ENCODE measurements at places on chromosomes 3 and 15. TPM values are rescaled to one million over a fixed set of nuclear protein-coding genes. Genes with fewer than 3 reads are reported as not detected.

BTBD1 gene
- polyA plus RNA-seq: 70.5 TPM

LMAN1L gene
- polyA plus RNA-seq: not detected

DNA sequence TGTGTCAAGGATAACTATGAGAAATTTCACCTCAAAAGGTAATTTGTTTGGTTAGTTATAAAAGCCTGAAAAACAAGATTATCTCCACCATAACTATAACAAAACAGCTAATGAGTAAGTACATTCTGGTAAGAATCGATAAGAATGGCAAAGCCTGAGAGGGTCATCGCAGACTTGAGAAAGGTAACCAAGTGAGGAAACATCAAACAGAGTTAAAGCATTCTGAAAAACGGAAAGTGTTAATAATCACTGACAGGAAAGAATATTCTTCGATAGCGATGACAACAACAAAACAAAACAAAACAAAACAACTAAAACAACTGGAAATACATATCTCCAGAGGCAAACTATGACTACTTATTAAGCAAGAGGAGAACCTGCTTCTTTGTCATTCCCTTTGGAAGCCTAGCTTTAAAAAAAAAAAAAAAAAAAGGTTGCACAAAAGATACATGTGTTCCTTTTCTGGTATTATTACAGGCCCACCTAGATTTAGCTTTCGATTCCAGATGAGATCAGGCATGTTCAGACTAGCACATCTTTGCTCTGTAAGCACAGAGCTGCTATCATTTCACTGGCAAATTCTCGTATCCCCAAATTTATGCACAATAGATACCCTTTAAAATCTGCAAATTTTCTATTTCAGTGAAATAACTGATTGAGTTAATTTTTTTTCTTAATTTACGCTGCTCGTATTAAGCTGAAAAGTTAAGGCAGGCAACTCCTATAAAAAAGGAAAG, 155.6 kb downstream of the TIGIT start:
- DNase-seq: no peak

- DNase-seq: no peak
Observed at GRCh38 chr15:80852676-80853075, 73.5 kb downstream of the CEMIP start.

- DNase-seq: peak; percentile 58
Observed at GRCh38 chr3:156233876-156234275, 113.5 kb downstream of the KCNAB1 start.

DNA sequence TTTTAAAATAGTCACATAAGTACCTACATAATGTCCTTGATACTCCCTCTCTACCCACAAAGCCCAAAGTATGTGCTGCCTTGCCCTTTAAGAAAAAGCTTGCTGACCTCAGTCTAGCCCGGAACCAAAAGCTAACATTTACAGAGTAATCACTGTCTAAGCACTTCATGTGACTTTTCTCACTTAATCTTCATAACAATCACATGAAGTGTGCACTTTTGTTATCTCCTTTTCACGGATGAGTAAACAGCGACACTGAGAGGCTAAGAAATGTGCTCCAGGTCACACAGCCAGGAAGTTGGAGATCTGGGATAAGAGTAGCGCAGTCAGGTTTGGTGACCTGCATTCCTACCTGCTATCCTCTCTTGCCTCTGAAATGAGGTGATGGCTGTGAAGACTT, 194.0 kb downstream of the ITPR1 start:
- no peak for DNase-seq

DNA sequence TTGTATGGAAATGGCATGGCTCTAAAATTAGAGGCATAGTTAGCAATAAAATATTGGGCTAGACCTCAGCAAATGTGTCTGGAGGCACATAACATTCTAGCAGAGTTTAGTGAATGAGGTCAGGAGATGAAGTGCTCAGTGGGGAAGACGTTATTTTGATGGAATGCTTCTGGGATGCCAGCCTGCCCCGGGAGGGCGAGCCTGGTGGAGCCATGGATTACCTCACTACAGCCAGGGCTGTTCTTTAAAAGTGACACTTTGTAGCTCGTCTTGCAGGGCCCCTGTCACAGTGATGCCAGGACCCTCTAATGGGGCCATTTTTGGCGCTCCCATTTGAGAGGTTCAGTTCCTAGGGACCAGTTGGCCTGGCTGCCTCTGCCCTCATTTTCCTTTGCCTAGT, 48.5 kb downstream of the PXYLP1 start:
- no peak for DNase-seq

- DNase-seq: no peak
Observed at GRCh38 chr15:29043736-29044502, 158.1 kb downstream of the APBA2 start.

GRCh38 chr3:16529264-16529663, 15.8 kb upstream of the RFTN1 start:
- no peak for DNase-seq

GRCh38 chr3:100437721-100438622, 36.6 kb downstream of the LNP1 start:
- no peak for DNase-seq

DNA sequence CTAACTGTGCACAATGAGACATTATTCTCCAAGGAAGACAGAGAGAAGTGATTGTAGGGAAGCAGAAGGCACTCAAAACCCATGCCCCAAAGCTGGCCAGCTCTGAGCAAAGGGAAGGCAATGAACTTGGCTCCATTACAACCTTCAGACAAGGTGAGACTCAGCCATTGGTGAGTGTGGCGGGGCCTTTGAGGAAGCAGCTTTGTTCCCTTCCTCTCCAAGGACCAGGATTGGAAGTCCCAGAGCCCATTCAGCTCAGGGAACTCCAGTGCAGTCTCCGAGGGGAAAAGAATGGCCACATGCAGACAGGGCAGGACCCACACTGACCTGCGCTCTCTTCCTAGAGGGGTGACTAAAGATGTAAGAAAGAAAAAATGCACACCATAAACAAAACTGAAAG, 23.1 kb downstream of the HEG1 start:
- no peak for DNase-seq

GRCh38 chr15:45640616-45641015, 5.8 kb downstream of the SQOR start:
- DNase-seq: peak; percentile 91

DNA sequence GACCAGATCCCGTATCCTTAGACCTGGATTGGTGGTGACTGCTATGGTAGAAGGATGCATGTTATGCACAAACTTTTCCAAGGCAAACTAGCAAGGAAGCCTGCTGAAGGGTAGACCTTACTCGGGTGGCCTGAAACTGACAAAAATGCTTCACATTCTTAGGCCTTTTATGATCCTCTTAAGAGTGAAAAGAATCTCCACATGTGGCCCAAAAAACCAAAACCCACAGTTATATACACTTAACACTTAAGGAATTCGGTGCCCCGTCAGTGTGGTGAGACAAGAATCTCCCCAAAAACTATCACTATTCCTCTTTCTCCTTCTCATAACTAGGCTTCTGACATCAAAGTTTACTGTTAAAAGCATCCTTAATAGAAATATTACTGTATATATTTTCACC, 130.1 kb upstream of the SOX2 start:
- no peak for DNase-seq

GRCh38 chr3:109559389-109559788, 222.0 kb upstream of the DPPA4 start:
- no peak for DNase-seq

DNA sequence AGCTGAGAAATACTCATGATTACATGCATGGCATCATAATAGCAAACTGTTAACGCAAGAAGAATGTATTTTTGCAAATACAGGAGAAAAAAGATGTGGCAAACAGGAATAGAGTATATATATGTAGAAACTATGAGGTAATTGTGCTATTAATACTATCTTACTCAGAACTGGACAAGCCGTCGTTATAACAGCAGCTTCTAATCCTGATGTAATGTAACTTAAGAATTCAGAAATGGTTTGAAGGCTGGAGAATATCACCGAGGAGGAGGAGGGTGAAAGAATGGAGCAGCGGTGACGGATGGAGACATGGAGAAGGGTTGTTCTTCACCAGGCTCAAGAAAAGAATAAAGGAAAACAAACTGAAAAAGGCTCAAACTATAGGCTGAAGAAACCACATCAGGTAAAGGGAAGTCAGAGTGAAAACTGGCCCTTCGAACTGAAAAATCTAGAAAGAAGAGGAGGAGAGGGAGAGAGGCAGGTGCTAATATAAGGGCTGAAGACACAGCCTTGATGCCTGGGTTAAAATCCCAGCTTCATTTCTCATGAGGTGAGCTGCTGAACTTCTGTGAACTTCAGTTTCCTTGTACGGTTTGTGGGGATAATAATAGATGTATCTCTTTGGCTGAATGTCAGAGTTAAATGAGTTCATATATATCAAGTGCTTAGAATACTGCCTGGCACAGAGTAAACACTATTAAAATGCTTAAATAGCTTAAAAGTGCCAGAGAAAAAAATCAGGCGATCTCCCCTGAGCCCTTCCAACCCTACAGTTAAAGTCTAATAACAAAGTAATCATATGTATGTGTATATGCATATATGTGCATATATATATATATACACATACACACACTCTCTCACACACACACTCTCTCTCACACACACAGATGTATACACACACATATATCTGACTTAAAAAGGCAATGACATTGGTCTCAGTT, 43.9 kb downstream of the GOLIM4 start:
- no peak for DNase-seq

All from keratinocyte (primary cell).